ENCODE measurements at places on chromosomes 6 and 20.

DNA sequence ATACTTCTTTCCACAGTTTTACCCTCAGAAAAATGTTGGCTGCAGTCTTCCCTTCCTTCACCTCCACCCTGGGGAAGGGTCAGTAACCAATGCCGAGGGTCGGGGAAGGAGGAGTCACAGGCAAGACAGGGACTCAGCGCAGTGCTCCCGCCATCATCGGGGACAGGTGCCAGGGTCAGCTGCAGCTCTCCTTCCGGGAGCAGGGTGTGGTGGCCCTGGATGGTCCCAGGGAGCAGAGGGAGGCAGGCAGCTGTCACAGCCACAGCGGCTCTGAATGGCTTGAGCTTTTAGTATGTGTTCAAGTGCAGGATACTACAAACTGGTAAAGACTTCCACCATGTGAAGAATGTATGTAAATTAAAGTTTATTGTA lies 26.0 kb upstream of the PI16 start:
- DNase-seq = no peak

- DNase-seq = no peak
Observed at GRCh38 chr6:39156801-39157200, 41.8 kb upstream of the SAYSD1 start.

- no peak for DNase-seq
Observed at GRCh38 chr20:19966840-19967239, 50.3 kb upstream of the NAA20 start.

- no peak for DNase-seq
Observed at GRCh38 chr6:90123831-90124230, 172.8 kb downstream of the BACH2 start.

DNA sequence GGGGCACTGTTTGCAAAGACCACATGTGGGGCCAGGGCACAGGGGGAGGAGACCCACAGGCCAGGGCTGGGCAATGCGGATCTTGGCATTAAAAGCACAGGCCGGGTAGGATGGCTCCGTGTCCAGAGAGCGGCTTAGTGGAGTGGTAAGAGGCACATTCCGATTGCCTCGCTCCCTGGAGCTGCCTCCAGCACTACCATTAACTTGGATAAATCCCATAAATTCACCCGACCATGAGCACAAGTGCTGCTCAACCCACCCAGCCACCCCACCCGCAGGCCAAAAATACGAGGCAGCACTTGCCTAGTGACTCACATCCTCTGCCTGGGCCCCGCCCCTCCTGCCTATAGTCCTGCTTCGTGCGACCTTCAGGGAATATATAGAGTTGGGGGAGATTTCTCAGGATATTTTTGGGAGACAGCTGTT lies 67.5 kb upstream of the QKI start:
- no peak for DNase-seq

DNA sequence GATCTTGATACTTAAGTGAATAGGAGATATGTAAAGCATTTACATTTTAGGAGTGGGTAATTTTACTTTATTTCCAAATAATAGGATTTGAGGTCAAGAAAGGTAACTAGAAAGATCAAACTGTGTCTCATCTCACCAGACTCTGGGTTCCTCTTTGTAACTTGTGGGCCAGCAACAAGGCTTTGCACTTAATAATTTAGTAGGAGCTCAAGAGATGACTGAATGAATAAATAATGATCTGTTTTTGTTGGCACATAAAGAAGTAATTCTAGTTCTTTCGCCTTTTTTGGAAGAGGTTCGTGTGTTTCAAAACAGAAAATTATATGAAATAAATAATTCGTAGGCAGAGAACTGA lies 67.4 kb upstream of the FABP7 start:
- no peak for DNase-seq

GRCh38 chr6:49054311-49054710 lies 408.7 kb downstream of the MMUT start:
- DNase-seq = no peak

DNA sequence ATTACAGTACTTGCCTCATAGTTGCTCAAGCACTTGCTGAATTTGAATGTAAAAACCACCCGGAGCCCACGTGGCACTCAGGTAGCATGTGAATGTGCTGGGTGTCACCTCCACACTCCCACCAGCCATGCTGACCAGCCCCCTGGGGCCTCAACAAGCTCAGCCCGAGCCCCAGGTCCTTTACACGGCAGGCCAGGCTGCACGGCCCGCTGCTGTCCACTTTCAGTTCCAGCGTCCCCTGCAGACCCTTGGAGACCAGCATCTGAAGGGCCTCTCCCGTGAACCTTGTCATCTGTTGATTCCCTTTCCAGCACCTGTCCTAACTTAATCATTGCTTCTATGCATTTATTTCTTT lies 33.3 kb upstream of the ZBP1 start:
- no peak for DNase-seq

DNA sequence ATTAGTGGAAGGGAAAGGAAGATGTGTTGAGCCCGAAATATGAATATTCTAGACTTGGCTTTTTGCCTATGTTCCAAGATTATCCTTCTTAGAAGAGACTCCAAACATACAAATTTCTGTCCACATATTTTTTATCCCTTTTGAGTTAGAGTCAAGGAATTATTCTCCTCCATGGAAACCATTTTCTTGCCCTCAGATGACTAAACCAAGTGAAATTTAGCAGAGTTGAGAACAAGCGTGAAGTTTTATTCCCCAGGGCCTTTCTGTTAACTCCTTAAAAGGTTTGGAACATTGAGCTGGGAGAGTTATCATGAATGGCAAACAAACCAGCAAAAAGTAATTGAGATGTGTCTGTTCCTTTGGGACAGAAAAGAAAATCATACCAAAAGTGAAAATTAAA lies 286.1 kb upstream of the PLCB4 start:
- DNase-seq = no peak

DNA sequence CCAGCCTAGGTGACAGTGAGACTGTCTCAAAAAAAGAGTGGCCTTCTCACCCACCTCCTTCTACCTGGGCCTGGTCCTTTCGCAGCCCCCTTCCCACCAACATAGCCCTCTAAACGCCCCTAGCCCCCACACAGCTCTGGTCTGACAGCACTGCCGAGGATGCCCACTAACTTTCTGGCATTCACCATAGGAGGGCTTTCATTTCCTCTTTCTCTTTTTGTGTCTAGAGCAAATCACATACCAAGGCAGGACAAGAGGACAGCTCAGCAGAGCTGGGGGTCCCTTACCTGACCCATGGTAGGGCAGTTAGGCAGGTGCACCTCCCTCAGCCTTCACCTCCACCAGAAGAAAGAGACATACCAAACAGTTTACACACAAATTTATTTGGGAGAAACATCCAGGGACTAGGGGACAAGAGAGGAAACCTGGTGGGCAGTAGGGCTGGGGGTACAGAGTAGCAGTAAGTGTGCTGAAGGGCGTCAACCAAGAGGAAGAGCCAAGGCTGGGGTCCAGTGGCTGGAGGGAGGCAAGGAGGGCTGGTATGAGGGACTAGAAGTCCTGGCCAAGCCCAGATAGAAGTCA lies 4.5 kb downstream of the LY6G5C start:
- DNase-seq = no peak

- no peak for DNase-seq
Observed at GRCh38 chr20:33079259-33079658, at the start of gene BPIFB4. BPIFB4 (plus strand) TSS chr20:33079643; CDS start chr20:33081527, 1,884 bp downstream.
